Cardiac muscle cell (in vitro differentiated cells and primary cell): ENCODE measurements at places on chromosomes 2 and 18.
A peak's percentile ranks its signal among the peaks of the same experiment; 100 is the strongest.

GRCh38 chr2:54290356-54291025 lies 34.5 kb upstream of the TSPYL6 start:
- DNase-seq = no peak

GRCh38 chr2:62305421-62306176 lies 109.7 kb downstream of the B3GNT2 start:
- peak; percentile 67 for DNase-seq

GRCh38 chr18:12657684-12658425 lies at the start of gene SPIRE1:
Gene SPIRE1, minus strand, starts transcription at chr18:12658107. Its CDS starts 241 bp downstream, at chr18:12657866.
- peak; percentile 85 for DNase-seq

DNA sequence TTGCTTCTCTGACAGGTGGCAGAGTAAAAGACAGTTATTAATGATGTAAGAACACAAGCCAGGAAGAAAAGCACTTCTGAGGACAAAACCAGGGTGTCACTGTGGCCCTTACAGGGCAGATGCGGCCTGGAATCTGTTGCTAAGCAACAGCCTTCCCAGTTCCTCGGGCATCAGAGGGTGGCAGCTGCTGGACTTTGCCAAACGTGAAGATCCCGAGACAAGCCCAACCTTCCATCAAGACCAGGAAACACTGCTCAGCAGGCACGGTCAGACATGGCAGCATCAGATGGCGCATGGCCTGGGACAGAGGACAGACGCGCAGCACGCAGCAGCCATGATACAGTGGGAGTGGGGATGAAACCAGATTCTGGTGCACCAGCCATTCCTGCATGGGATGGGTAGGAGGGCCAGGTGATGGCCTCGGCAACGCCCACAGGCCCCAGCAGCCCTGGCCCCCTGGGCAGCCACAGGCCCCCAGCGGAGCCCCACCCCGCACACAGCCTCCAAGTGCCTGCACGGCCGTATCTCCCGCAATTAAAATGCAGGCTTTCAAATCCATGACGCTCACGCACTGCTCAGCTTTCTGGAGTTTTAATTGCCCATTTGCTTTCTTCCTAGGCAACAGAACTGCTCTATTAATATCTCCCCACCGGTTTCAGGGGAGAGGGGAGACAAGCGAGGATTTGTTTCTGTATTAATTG lies 89.0 kb downstream of the EIPR1 start:
- DNase-seq = no peak

GRCh38 chr2:54271843-54272627 lies 16.0 kb upstream of the TSPYL6 start:
- DNase-seq = no peak

- DNase-seq = no peak
Observed at GRCh38 chr2:8440029-8440778, 241.7 kb upstream of the ID2 start.

DNA sequence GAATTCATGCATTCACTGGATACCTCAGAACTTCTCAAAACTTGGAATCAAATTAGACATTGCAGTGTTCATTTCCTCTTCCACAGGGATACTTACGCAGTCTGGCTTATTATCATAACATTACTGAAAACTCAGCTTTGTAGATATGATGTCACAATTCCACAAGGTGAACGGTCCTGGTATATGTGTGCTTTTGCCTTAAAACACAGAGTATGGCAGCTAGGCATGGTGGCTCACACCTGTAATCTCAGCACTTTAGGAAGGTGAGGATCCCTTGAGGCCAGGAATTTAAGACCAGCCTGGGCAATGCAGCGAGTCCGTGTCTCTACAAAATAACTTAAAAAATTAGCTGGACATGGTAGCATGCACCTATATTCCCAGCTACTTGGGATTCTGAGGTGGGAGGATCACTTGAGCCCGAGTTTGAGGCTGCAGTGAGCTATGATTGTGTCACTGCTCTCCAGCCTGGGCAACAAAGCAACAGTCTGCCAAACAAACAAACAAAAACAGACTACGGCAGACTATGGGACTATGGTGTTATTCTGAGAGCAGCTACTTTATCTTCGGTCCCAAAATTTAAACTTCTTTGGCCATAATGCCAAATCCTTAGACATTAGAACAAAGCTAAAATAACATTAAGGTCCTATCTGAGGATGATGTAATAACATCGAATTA lies 1191.9 kb upstream of the SLC39A10 start:
- no peak for DNase-seq

- DNase-seq = no peak
Observed at GRCh38 chr2:61727746-61728145, 126.1 kb downstream of the FAM161A start.

DNA sequence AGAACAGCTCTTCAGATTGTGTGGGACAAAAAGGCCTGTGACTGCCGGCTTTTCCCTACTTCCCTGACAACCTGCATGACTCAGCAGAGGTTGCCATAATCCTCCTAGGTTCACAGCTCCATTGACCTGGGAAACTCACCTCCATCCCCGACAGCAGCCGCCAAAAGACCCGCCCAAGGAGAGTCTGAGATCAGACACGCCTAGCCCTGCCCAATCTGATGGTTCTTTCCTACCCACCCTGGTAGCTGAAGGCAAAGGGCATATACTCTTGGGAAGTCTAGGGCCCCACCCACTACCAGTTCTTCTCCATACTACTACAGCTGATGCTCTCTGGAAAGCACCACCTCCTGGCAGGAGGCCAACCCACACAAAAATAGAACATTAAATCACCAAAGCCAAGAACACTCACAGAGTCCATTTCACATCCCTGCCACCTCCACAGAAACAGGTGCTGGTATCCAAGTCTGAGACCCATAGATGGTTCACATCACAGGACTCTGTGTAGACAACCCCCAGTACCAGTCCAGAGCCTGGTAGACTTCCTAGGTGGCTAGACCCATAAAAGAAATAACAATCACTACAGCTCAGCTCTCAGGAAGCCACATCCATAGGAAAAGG lies 140.6 kb downstream of the NETO1 start:
- DNase-seq = no peak

DNA sequence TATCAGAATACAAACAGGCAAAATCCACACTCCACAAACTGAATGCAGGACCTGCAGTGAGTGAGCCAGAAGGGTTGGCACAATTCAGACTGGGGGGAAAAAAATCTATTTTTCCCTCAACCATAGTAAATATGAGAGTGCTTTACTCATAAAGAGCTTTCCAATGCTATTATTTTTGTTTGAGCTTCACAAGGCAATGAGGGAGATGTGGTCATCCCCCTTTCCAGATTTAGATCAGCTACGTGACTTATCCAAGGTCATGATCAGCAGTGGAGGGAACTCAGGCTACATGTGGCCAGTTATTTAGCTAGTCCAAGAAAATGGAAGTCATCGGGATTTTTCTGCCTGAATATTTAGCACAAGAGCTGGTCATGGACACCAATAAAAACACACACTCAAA lies 120.4 kb upstream of the KLF7 start:
- no peak for DNase-seq

DNA sequence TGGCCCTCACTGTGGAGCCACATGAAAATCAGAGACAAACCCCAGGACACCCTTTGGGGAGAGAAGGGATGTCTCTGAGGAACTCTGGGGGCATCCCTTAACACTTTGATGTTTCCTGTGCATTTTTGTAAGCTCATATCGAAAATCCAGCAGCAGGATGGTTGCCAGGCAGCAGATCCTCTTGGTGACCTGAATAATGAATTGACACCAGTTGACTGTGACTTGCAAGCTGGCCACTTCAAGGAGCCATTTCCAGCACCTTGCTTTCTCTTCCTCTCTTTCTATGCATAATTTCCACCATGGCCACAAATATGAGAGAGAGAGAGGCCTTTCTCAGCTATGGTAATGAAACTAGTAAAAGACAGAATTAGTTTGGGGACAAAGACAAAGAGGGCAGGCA lies 91.7 kb downstream of the NRP2 start:
- DNase-seq = no peak

DNA sequence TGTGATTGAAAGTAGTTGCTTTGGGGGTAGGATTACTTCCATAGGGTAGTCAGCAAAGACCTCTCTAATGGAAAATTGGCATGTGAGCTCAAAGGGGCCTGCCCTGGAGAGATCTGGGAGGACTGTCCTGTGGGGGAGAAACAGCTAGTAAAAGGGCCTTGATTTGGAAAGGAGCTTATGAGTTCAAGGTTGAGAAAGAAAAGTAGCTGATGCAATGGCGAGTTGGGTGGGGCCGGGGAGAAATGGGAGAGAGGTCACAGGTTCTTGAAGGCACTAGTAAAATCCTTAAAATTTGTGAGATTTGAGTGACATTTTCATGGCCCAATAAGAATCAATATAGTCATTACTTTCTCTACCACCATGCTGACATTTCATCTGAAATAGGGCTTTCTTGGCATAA lies 82.0 kb upstream of the CCDC195 start:
- DNase-seq = no peak

DNA sequence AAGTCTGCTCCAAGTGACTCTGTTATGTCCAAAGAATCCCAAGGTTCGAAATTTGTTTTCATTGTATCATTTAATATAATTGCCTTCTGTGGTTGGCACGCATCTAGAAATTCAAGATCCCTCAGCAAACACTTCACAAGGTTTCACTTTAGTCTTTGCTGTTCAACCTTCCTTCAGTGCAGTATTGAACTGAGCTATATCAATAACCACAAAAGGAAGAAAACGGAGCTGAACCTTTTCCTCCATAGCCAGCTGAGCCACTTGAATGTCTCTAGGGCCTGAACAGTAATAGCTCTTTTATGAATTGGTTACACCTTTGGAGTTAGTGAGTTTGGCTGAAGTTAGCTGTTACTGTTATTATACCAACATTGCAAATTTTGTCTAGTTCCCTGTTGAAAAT lies 357.7 kb upstream of the HNRNPA3 start:
- no peak for DNase-seq
